ENCODE measurements at places on chromosomes 13 and 19.

DNA sequence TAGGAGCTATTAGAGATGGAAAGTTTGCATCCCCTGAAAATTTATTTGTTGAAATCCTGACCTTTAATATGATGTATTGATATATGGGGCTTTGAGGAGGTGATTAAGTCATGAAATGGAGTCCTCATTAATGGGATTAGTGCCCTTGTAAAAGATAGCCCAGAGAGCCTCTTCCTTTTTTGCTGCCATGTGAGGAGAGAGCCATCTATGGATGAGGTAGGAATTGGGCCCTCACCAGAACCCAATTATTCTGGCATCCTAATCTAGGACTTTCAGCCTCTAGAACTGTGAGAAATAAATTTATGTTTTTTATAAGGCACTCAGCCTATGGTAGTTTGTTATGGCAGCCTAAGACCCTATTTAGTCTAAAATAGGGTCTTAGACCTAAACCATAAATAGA, 250.2 kb upstream of the SLITRK1 start:
- no peak for DNase-seq

GRCh38 chr13:49443357-49443703, 534 bp downstream of the CAB39L start:
- no peak for DNase-seq

DNA sequence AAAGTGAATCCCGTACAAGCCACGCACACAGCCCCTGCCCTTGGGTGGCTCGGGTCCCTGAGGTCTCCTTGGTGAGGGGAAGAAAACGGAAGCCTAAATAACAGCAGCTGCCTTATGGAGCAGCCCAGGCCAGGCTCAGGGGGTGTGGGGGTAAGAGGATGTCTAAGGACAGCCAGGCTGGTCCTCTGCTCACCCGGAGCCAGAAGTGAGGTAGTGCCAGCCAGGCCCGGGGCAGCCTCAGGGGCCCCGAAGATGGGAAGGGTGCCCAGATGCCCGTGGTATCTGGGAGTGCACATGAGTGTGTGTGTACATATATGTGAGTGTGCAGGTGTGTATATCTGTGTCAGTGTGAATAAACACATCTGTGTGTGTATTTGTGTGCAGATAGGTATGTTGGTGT, 38.4 kb upstream of the PEPD start:
- DNase-seq, result no peak

DNA sequence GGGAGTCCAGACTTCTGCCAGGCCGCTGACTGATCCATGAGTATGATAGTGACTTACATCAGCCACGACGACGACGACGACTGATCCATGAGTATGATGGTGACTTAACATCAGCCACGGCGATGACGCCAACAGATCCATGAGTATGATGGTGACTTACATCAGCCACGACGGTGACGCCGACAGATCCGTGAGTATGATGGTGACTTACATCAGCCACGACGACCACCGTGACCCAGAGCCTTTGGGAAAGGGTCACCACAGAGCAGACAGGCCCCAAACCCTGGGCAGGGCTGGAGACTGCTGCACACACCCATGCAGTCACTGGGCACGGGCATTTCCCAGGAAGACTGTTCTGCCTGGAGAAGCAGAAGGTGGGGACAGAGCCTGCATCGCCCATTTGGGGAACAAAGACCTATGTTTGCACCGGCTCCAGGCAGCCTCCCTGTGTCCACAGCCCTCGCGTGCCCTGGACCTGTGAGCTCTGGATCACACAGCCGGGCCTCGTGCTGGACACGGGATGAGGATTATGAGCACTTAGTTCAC, 130.9 kb upstream of the SPACA7 start:
- no peak for DNase-seq

GRCh38 chr13:35140321-35140720, 198.3 kb downstream of the NBEA start:
- no peak for DNase-seq

GRCh38 chr19:35719402-35720162, 1.8 kb downstream of the KMT2B start:
- DNase-seq, result no peak

All from NCI-H1417 (cell line).